WTC11 (cell line): ENCODE measurements at places on chromosomes 4 and X.

- DNase-seq = peak; percentile 13
These were observed 133.2 kb upstream of the ADAMTS3 start for GRCh38 chr4:72701987-72702819.

DNA sequence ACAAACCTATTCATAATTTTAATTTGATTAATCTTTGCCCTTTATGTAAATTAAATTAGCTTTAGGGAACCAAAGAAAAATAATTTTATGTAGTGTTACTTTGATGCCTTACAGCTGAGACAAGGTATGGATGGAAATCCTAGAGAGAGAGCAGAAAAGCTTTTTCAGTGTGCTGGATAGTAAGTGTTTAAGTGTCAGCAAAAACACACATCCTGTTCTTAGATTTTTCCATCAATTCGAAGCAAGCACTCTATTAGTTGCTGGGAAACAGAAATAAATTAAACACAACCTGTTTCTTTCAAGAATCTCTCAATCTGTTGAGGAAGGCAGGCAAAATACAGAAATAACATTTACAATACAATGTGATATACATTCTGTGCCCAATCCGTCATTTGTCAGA is 327.8 kb downstream of the GALNTL6 start:
- no peak for DNase-seq

DNA sequence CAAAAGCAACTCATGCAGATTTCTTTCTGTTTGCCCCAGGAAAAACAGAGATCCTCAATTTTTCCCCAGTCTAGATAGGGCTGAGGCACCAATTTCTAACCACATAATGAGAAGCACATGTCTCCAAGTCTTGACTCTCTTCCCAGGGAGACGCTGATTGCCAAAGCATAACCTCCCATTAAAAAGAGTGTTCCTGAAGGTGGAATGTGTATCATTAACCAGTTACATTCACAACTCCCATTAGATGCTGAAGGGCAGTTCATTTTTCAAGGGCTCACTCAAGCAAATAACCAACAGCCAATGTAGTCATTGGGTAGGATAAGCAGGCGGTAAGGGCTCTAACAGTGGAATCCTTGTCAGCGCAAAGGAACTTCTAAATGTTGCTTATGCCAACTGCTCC is 27.5 kb downstream of the TMEM47 start:
- DNase-seq = no peak

GRCh38 chrX:108132034-108132433 is 40.5 kb downstream of the ATG4A start:
- no peak for DNase-seq

DNA sequence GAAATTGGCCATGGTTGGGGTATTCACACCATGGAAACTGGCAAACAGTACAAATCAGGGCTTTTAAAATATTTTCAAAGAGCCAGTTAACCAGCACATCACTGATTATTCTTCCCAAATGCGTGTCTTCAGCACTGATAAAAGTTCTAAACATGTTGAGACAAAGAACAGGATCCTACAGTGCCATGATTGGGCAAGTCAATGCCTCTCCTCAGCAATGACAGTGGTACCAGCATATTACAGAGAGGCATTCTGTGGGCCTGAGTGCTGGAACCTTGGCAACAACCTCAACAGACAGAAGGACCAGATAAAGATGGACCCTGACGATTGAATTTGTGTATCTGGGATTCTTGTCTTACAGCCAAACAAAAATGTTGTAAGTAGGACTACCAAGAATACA is 108.9 kb downstream of the EFHC2 start:
- no peak for DNase-seq

- DNase-seq = no peak
These were observed 58.9 kb downstream of the MOSPD2 start for GRCh38 chrX:14932136-14932535.

- no peak for DNase-seq
These were observed 175.4 kb upstream of the S100G start for GRCh38 chrX:16474511-16474910.

- DNase-seq = no peak
These were observed 65.7 kb upstream of the ARHGAP24 start for GRCh38 chr4:85409251-85409650.
